ENCODE measurements at places on chromosomes 1 and 21.

- DNase-seq, result peak; percentile 38
Observed at GRCh38 chr21:41068967-41069642, 98.9 kb upstream of the BACE2 start.

GRCh38 chr1:12434174-12434573, 183.8 kb downstream of the DHRS3 start:
- DNase-seq, result no peak

DNA sequence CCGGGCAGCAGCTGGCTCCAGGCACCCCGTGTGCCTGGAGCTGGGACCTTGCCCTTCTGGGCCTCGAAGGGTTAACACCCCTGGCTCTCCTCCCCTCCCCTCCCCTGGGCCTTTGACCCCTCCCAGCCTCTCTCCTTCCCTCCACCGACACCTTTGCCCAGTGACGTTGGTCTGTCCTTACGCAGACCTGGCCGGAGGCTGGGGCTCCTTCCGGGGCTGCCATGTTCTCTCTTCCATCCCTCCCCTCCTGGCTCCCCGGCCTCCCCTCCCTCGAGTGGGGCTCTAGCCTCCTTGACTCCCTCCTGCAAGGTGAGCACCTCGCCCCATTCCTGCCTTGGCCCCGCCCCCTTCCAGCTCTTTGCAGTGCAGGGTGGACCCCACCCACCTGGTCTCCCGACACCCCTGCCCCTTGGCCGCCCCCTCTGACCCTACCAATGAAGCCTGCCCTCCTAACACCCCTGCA, at the start of gene TMEM82:
Gene TMEM82, plus strand, starts transcription at position 161 of the 463 bp plus-strand sequence. Its CDS starts 61 bp downstream, at position 222.
- no peak for DNase-seq

DNA sequence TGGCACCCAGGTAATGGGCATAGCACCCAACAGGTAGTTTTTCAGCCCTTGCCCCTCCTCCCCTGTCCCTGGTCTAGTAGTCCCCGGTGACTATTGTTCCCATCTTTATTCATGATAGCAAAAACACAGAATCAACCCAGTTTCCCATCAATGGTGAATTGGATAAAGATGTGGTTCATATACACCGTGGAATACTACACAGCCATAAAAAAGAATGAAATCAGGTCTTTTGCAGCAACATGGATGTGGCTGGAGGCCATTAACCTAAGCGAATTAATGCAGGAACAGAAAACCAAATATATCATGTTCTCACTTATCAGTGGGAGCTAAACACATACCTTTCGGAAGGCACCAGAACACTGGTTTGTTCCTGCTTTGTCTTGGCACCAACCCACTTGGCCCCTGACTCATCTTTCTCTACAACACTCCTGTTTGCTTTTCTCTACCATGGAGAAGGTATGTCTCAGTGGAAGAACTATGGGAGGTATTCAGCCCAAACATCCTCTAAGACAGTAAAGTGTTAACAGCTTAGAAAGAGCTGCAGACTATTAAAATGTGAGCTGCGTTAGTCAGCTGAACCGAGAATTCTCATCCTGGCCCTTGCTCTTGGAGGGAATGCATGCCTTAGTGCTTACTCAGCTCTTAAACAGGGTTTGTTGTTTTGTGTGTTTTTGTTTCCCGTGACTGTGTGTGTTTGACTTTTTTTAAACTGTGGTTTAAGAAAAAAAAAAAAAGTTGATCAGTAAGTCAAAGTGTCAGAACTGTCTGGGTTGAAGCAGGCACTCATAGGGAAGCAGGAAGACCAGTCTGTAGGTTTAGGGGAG, 203.0 kb downstream of the TOMM20 start:
- DNase-seq, result no peak

GRCh38 chr1:1540090-1540817, at the start of gene TMEM240:
TSS of gene TMEM240 (minus strand) at chr1:1540624. CDS start at chr1:1540346, 278 bp downstream.
- DNase-seq, result peak; percentile 55
